ENCODE measurements at places on chromosomes 5 and 9.

DNA sequence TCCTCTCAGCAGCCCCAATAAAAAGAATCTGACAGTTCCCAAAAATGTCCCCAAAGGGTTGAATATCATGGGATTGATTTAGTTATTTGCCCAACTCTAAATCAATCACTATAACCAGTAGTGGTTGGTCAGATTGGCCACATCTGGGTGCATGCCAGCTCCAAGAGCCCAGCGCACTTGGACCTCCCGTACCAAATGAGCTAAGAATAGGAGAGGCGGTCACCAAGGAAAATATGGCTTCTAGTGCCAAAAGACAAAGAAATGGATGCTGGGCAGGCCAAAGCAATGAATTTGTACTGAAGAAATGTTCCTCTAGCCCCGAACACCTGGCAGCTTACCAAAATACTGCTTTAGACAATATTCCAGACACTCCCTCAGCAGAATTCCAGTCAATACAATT is 80.3 kb downstream of the RCL1 start:
- no peak for DNase-seq

DNA sequence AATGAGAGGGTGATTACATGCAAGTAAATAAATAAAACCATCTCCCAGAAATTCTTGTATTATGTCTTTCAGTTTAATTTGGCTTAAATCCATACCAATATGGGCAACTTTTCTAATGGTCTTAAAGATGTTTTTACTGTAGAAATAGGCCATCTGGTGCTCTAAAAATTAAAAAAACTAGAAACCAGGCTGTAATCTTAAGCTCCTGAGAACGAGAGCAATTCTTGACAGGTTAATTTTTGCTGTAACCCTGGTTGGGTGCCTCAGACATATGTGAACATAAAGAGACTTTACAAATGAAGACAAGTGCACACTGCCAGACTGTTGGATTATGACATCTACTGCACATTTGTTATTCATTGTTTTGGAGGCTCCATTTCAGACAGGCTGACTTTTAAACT is 246.8 kb upstream of the DAB2 start:
- no peak for DNase-seq

DNA sequence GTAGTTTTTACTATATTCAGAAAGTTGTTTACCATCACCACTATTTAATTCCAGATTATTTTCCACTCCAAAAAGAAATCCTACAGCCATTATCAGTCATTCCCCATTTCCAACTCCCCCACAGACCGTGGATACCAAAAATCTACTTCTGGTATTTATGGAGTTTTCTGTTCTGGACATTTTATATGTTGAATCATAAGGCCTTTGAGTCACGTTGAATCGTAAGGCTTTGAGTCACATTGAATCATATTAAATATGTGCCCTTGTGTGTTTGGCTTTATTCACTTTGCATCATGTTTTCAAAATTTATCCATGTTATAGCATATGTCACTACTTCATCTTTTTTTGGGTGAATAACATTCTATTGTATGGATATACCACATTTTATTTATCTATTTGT is 454.1 kb upstream of the NUDT12 start:
- no peak for DNase-seq

DNA sequence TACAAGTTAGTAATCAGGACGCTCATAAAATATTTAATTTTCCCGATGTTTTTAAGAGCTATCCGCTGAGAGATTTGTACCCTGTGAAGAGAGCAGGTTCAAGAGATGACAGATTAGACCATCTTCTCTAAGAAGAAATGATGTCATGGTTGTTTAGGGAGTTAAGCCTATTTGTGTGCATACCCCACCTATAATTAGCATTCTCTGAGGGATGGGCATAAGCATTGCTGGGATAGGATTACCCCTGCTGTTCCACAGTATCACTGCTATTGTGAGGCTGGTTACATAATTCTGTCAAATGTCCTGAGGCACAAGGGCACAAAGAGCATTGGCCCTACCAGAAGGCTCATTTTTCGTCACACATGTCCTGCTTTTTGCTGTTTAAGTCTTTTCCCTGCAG is 687.0 kb downstream of the CETN3 start:
- no peak for DNase-seq

GRCh38 chr9:93173365-93174051 is 10.4 kb upstream of the WNK2 start:
- DNase-seq, result no peak

DNA sequence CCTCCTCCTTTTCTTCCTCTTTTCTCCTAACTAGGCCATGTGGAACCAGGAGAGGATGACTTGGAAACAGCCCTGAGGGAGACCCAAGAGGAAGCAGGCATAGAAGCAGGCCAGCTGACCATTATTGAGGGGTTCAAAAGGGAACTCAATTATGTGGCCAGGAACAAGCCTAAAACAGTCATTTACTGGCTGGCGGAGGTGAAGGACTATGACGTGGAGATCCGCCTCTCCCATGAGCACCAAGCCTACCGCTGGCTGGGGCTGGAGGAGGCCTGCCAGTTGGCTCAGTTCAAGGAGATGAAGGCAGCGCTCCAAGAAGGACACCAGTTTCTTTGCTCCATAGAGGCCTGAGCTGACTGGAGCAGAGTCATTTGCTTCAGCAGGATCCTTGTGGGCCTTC is 13.7 kb downstream of the NUDT2 start:
- DNase-seq, result no peak

Measured in activated CD4-positive, alpha-beta T cell treated with anti-CD3 and anti-CD28 coated beads, Interleukin-2, Interleukin-4, amounts not matched to agents 100 ng/mL and 50 ng/mL, durations not matched to agents 16 hours and 8 hours (primary cell).